ENCODE measurements at places on chromosomes 1 and 21.

DNA sequence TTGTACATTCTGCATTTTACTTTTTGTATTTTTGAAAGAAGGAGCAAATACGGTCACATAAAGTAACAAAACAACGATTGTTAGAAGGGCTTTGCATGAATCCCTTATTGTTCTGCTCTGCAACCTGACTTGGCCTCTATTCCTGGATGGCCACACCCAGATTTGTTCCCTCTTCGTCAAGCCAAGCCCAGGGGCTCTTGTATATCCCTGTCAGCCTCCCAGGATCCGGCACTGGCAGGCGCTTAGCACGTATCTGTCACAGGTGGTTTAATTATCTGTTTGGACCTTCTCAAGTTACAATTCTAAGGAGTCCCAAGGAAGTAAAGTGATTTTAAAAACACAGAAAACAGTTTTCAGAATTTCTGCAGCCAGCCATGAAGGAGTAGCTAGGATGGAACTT is 28.0 kb downstream of the CRYAA start:
- no peak for DNase-seq

DNA sequence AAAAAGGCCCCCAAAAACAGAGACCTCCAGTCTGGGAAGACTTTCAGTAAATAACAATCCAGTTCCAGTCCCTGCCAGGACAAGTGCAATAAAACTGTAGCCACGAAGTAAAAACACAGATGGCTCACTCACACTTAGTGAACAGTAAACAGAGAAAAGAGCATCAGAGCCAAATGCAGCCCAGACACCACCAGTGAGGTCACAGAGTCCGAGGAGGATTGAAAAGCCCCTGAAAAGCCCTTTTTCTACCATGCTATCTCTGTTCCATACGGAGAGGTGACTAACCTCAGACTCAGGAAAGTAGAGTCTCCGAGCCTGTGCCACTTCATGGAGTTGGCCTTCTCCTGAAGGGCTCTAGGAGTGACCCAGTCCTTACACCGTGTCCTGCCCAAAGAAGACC is 84.5 kb downstream of the COLGALT2 start:
- no peak for DNase-seq

DNA sequence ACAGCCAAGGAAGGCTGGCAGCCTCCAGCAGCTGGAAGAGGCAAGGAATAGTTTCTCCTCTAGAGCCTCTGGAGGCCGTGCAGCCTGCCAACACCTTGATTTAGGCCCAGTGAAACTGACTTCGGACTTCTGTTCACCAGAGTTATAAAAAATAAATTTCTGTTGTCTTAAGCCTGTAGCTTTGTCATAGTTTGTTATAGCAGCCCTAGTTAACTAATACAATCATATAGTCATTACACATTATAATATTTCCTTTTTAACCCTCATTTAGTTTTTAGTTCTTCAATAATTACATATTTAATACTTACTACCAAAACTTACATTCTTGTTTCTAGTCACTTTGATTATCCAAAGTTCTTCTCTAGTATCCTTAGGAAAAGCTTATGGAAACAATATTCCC is 20.3 kb downstream of the NOS1AP start:
- no peak for DNase-seq

GRCh38 chr21:35273333-35273732 is 224.2 kb upstream of the RUNX1 start:
- DNase-seq: no peak

GRCh38 chr1:186207391-186208085 is 167.5 kb downstream of the TPR start:
- no peak for DNase-seq

- DNase-seq: no peak
These were observed 630.5 kb downstream of the SMYD3 start for GRCh38 chr1:245876586-245876985.

- DNase-seq: no peak
These were observed 10.3 kb downstream of the PARS2 start for GRCh38 chr1:54754045-54754444.

DNA sequence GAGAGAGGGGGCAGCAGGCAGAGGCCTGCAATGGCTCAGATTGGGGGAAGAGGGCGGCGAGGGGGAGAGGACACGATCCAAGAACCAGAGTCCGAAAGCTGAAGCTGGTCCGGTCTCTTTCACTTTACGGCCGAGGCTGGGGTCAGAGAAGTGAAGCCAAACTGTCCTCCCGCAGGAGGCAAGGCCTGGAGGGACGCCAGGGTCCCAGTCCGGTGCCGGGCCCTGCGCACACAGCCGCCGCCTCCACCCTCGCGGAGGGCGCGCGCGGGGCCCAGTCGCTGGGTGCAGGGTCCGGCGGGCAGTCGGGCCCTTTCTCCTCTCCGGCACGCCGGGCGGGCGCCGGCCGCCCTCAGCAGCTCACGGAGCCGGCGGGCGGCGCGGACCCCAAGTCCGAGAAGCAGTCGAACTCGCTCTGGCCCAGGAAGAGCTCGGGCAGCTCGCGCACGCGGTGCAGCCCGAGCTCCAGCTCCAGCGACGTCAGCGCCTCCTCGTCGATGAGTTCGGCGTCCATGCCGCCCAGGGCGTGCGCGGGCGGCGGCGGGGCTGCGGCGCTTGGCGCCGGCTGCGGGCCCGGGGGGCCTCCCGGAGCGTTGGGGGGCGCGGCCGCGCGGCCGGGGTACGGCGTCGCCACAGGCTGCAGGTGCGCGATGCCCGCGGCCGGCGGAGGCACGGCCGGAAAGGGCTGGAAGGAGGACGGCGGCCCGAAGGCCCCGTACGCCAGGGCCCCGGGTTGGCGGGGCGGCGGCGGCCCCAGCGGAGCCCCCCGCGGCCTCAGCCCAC is 749 bp downstream of the CITED4 start:
- peak; percentile 69 for DNase-seq

DNA sequence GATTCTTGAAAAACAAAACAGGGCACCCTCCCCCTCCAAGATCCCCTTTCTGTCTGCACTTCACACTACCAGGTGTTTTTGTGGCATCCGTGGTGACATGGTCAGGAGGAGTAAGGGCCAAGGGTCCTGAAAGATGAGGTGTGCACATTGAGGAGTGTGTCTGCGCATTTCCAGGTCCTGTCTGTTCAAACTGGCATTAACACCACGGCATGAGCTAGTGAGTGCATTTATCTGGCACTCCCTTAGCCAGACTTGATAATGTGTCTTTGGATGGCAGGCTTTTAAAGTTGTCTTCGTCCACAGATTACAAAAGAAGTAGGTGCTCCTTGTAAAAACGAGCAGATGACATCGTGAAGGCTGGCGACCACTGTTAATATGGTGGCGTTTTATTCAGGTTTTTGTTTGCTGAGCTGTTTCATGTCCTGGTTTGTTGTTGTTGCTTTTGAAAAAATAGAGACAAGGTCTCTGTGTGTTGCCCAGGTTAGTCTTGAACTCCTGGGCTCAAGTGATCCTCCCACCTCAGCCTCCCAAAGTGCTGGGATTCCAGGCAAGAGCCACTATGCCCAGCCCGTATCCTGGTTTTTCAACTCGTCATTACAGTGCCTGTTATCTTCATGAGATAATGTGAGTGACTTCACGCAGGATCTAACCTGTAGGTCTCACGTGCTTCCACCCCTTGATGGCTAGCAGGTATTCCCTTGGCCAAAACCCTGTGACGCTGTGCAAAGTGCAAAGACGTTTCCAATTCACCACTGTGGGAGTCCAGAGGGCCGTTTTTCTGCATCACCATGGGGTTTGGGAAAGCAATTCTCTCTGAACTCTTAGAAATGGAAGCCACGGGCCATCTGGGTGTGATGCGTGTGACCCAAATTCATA is 4.2 kb downstream of the TMEM51 start:
- DNase-seq: no peak

- DNase-seq: no peak
These were observed 63.0 kb downstream of the DPT start for GRCh38 chr1:168665975-168666374.

- no peak for DNase-seq
These were observed 509 bp downstream of the ADAMTS4 start for GRCh38 chr1:161198194-161198896.

DNA sequence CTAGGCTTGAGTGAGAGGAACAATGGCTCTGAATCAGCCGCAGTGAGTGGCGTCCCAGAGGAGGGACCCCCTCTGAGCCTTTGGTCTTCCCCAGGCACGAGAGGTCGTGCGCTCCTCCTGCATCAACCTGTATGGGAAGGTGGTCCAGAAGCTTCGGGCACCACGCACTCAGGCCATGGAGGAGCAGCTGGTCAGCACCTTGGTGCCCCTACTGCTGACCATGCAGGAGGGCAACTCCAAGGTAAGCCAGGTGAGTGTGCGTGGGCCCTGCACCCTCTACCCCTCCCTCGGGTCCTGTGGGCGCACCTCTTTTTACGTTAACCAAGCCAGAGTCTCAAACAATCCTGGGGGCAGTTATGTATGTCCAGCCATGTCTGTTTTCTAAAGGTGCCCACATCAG is 13.7 kb upstream of the TTC4 start:
- DNase-seq: no peak

DNA sequence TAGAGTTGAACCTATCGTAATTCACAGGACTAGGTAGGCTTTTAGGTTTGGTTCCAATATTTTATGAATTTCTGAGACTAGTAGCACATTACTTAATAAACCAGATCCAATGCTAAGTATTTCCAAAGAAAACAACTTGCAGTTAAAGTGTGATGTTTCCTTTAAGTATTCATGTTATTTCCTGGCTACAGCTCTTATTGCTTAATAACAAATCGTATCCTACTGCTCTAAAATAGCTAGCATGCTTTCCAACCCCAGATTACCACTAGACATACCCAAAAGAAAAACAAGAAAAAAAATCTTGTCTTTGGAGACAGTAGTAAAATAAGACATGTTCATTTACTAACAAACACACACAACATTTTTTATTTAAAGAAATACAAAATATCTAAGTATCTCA is 898 bp downstream of the KRTAP27-1 start:
- DNase-seq: no peak

GRCh38 chr1:115296981-115297380 is 41.1 kb downstream of the NGF start:
- DNase-seq: no peak

DNA sequence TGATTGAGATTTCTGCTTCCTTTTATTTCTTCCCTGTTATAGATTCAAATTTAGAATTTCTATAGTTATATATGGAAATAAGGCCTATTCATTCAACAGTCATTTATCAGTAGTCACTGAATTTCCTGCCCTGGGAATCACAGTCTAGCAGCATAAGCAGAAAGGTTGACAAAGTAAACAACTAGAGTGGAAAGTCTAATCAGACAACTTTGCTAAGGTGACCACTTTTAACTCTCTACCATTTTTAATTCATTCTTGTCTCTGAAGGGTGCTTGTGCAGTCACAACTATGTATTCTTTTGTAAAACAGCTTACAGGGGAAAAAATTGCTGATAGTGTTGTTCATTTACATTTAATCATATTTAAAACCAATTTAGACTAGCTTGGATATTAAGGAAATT is 66.1 kb upstream of the PLA2G4A start:
- no peak for DNase-seq

GRCh38 chr1:179632868-179633267 is 41.2 kb downstream of the TDRD5 start:
- no peak for DNase-seq

DNA sequence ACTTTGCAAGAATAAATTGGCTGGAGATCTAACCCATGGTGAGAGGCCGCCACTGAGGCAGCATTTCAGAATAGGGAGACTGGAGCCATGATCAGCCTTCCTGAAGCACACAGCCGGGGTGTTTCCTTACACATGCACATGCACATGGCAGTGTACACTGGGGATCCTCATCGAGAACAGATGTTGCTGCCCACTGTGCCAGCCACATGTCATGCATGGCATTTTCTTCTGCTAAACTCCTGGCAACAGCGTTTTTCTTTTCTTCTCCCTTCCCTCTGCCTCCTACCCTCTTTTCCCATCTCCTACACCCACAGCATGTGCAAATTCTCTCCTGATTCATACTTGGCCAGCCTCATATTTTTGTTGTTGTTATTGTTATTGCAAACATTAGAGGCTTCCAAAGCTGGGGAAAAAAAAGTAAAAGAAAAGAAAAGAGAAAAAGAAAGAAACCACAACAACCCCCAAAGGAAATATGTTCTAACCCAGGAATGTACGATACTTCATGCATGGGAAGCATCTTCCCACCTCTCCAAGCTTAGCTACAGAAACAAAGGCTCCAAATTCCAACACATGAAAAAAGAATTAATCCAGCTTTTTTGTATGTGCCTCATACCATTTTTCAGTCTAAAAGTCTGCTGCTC is 344.0 kb downstream of the ASTN1 start:
- DNase-seq: no peak

DNA sequence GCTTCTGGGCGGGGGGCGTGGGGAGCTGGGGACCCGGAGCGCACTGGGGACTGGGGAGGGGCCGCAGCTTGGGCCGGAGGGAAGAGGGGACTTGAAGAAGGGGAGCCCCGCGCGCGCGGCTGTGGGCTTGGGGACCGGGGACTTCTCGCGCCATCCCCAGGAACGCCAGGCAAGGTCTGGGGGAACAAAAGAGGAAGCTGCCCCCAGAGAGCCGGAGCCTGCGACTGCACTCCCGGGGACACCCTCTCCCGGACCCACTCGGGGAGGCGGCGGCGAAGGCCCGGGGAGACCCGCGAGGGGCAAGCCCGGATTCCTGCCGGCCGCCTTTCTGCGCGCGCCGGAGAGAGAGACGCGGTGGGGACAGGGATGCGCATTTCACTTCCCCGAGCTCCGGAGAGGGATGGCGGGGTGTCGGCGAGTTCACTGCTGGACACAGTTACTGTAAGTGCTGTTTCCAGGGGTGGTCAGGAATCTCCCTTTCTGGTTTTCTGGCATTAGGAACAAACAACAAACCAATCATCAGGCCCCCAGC is 732 bp downstream of the ABCG1 start:
- peak; percentile 69 for DNase-seq

- no peak for DNase-seq
These were observed 58.9 kb downstream of the PTPN14 start for GRCh38 chr1:214492401-214493075.

DNA sequence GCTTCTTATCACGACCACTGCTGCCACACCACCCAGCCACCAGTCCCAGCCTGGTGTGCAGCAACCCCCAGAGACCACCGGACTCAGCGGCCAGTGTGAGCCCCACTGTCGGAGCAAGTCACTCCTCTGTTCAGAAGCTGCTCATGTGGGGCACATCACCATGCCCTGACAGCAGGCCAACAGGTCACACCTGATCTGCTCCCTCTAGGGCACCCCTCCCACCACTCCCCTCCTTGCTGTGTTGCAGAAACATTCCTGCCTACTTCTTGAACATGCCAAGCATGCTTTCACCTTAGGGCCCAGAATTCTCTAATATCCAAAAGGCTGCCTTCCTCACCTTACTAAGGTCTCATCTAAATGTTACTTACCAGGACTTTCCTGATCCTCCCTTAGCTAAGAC is 146.5 kb downstream of the SLC45A1 start:
- DNase-seq: peak; percentile 76

GRCh38 chr1:12123172-12123571 is 43.6 kb upstream of the TNFRSF1B start:
- DNase-seq: no peak

DNA sequence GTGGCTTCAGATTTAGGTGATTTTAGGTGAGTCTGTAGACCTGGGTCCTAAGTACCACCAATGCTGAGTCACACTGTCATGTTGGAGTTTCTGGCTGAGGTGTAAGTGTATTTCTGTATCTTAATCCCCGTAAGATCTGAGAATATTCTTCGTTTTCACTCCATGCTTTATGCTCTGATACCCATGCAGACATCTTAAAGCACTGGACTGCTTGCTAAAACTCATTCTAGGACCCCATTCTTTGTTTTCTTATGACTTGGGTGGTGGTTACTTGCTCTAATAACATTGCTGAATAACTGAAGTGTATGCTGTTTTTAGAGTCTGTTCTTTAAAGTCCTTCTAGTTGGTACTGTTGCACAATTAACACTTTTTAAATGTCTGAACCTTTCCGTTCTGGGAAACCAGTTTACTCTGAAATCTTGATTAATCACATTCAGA is 36.6 kb downstream of the CDC42 start:
- no peak for DNase-seq

All from lower lobe of right lung (tissue), 2 donors.